ENCODE measurements at places on chromosomes 13 and 19.

DNA sequence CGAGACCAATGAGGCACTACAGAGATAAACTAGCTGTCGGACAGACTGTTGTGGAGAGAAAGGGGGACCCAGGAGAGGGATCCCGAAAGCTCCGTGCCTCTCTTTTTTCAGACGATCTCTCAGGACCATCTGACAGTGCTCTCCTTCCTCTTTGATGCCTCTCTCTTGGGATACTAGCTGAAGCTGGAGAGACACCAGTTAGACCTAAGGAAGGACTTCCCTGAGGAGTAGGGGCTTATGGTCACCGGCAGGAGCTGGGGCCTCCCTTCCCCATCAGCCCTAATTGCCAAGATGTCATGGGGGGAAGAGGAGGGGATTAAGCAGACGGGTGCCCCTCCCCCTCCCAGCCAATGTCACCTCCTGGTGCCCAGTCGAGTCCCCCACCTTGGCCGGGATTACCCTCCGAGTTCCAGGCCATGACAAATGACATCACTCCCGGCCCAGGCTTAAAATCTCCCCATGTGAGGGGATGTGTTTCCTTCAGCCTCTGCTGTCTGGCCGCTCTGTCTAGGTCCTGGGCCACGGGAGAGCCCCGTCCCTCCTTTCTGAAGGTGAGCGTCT is at the start of gene CRX:
TSS of gene CRX (plus strand) at position 478 of the 561 bp plus-strand sequence. CDS start 12,507 bp downstream, outside the sequence.
- no peak for DNase-seq

- DNase-seq: no peak
Measured at GRCh38 chr13:28501547-28501946, 6.6 kb upstream of the FLT1 start.

- no peak for DNase-seq
Measured at GRCh38 chr13:36710396-36710795, 36.6 kb downstream of the SERTM1 start.

- DNase-seq: no peak
Measured at GRCh38 chr13:20174656-20175405, 14.0 kb upstream of the GJA3 start.

GRCh38 chr13:50366488-50367174 is 351.4 kb downstream of the KCNRG start:
- DNase-seq: no peak

- no peak for DNase-seq
Measured at GRCh38 chr13:60329221-60329923, 67.6 kb upstream of the TDRD3 start.

- no peak for DNase-seq
Measured at GRCh38 chr13:89977203-89977602, 1370.3 kb upstream of the MIR17HG start.

- DNase-seq: peak; percentile 52
Measured at GRCh38 chr19:3179739-3180293, 1.2 kb downstream of the S1PR4 start.

DNA sequence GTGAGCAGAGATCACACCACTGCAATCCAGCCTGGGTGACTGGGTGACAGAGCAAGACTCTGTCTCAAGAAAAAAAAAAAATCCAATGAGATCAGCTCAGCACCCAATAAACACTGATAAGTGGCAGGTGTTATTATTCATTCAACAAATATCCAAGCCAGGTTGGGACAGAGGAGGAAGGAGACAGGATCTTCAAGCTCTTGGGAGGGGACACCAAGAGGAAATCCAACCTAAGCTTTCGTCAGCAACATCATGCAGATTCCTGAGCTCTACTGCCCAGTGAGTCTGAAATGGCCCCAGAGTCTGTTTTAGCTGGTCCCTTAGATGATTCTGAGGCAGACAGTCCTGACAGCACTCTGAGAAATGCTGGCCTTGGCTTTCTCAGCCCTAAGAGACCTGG is 7.7 kb downstream of the RFX1 start:
- no peak for DNase-seq

GRCh38 chr19:13633109-13633508 is 126.8 kb upstream of the CACNA1A start:
- DNase-seq: no peak

DNA sequence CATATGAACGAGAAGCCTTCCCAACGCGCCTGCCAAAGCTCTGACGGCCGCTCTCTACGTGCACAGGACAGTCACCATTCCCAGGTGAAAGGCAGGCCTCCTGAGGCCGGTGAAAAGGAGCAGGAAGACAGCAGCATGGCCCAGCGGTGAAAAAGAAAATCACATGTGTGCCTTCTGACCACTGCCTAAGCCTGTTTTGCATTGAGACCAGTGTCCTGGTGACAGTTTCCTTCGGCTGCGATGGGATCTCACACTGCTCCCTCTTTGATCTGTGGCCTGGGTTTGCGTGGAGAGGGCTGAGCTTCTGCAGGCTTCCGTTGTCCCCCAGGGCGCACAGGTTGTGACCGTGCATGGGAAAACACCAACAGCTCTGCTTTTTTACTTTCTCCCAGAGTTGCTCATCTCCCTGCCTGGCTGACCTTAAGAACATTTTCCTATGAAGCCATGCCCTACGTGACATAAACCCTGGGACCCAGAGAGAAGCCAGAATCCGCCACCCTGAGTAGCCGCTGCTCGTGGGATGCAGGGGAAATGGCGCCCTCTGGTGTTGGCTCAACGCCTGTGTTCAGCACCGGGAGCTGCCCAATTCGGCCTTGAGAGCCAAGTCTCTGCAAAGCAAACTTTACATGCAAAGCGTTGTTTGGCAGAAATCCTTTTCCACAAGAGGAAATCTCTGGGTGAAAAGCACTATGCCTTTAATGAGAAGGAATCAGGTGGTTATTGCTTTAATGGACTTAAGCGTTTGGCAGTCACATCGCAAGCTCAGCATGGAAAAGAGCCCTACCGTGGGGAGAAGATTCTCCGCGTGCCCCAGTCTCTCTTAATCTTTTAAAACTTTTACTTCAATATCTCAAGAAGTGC is 112.2 kb upstream of the GPR12 start:
- peak; percentile 30 for DNase-seq

DNA sequence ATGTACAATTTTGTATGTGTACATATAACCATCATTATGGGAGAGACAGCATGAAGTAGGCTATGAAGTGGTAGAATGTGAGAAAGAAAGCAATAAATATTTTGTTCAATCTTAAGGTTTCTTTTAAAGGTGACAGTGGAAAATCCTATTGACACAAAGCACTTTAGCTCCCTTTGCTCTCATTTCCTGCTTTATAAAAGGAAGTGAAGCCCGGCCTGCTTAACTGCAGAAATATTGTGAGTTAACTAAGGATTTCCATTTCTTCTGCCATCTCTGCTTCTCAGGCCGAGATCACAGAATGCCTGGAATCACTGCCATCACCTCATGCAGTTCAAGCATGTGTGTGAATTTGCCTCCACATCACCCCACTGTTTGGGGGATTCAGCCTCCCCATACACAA is 83.5 kb downstream of the FRY start:
- no peak for DNase-seq

- DNase-seq: no peak
Measured at GRCh38 chr13:64029343-64030093, 2613.9 kb upstream of the PCDH20 start.

GRCh38 chr13:105643966-105644365 is 891.5 kb downstream of the EFNB2 start:
- DNase-seq: no peak

GRCh38 chr19:27794494-27795042 is 1418.4 kb downstream of the UQCRFS1 start:
- no peak for DNase-seq

GRCh38 chr19:7646426-7646700 is 9.5 kb downstream of the STXBP2 start:
- no peak for DNase-seq

DNA sequence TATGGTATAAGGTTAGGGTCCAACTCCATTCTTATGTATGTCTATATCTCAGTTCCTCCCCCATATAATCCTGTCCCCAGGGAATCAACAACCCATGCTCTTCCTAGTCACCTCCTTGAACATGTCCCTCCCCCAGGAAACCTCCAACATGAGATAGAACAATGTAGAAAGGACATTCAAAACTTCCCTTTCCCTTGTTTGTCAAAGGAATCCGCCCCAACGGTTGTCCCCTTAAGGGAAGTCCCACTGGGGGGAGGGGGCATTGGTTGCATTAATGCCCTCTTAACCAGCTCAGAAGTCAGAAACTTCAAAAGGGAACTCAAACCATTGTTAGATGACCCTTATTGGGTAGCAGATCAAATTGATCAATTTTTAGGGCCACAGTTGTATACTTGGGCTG is 6.8 kb upstream of the ZNF561 start:
- no peak for DNase-seq

- no peak for DNase-seq
Measured at GRCh38 chr13:98032168-98032567, 78.7 kb downstream of the IPO5 start.

DNA sequence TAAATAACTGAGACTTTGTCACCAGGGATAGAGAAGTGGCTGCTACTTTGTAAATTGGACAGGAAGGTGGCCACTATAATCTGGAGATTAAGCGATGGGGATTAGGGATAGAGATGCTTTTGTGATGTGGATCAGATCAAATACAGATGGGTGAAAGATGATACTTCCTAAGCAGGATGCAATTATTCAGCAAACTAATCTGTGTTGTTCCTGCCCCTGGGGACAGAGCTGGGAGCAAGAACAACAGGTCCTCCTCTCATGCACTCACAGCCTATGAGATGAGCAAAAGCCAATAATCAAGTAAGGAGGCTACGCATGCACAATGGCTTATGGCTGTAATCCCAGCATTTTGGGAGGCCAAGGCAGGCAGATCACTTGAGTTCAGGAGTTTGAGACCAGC is 4.6 kb downstream of the RGL3 start:
- DNase-seq: no peak

- no peak for DNase-seq
Measured at GRCh38 chr13:79987761-79988160, 353.2 kb downstream of the SPRY2 start.

DNA sequence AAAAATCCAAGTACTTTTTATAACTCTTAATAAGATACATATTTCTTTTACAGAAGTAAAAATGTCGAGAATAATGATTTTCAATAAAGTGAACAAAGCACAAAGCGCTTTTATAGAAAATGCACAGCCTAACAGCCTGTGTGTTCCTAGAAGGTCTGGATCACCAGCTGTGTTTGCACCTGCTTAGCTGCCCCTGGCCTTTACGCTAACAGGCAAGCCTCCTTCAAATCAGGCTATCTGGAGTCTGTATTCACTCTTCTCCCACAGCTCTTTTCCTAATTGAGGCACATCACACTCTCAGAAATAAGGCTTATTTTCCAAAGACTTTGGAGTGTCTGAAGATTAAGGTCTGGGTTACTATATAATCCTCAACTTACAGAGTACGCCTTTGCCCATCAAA is 183.1 kb downstream of the LHFPL6 start:
- no peak for DNase-seq

DNA sequence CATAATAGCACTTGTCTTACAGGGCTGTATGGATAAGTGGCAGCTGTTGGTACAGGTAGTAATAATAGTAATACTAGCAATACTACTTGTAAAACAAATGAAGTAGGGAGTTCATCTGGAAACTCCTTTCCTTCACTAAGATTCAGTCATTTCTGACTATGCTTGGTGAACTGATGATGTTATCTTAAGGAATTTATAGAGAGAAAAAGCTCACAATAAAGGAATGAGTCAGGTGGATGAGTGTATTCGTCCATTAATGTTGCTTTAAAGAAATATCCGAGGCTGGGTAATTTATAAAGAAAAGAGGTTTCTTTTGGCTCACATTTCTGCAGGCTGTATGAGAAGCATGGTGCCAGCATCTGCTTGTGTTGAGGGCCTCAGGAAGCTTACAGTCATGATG is 477.3 kb downstream of the KLF12 start:
- no peak for DNase-seq

- DNase-seq: no peak
Measured at GRCh38 chr13:33284916-33285315, 639 bp downstream of the STARD13 start.

GRCh38 chr13:79709471-79709870 is 228.5 kb downstream of the NDFIP2 start:
- no peak for DNase-seq

GRCh38 chr19:23118400-23118799 is 1.6 kb downstream of the ZNF730 start:
- DNase-seq: no peak

GRCh38 chr19:8239528-8240273 is 30.5 kb downstream of the CERS4 start:
- no peak for DNase-seq

- DNase-seq: no peak
Measured at GRCh38 chr13:77430377-77430951, 103.6 kb upstream of the MYCBP2 start.

GRCh38 chr13:87884884-87885283 is 213.7 kb downstream of the SLITRK5 start:
- no peak for DNase-seq

DNA sequence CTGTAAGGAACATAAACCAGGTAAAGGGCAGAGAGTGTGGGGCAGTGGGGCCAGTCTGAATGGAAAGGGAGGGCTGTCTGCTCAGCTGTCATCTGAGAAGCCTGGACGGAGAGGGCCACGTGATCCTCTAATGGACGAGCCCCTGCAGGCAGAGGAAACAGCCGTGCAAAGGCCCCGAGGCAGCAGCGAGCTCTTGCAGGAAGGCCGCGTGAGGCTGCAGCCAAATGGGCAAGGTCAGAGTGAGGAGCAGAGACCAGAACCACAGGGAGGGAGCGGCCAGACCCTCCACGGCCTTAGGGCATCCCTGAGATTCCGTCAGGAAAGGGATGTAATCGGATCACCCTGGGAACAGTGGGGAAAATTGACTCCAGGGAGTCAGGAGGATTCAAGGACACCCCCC is 4.4 kb downstream of the LILRB4 start:
- DNase-seq: no peak

GRCh38 chr19:44770550-44771257 is 7.0 kb upstream of the CBLC start:
- peak; percentile 97 for DNase-seq

DNA sequence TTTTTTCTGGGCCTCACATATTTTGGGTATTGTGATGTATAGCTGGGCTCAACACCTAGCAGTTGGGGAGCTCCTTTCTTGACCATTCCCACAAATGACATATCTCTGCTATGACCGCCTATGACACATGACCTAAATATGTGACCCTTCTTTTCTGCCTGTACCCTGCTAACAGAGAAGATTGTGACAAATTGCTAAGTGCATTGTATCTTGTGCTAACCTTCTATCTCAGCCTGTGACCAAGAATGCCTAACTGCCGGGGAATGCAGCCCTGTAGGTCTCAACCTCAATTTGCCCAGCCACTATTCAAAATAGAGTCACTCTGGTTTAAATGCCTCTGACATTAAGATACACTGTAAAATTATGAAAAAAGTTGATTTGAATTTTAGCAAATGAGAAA is 6.8 kb upstream of the ZNF429 start:
- DNase-seq: no peak

DNA sequence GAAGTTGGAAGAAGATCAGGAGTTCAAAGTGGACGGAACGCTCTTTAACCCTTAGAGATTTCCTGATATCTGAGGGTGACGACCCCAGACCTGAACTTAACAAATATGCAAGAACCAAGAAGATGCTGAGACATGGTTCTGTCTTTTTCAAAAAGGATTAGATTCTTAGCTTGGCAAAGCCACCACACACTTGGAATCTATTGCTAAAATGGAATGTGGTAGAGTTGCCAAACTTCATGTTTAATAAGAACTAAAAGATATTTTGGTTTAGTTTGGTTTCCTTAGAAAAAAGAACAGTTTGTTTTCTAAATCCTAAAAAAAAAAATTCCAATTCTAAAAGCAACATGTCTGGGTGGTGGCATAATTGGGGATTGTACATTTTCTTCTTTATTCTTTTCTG is 29.5 kb downstream of the UNC13A start:
- no peak for DNase-seq

- DNase-seq: no peak
Measured at GRCh38 chr13:75452564-75452963, 29.4 kb downstream of the TBC1D4 start.

Measured in memory B cell (primary cell).